ENCODE measurements at places on chromosomes 13 and 19.
A peak's percentile ranks its signal among the peaks of the same experiment; 100 is the strongest.

DNA sequence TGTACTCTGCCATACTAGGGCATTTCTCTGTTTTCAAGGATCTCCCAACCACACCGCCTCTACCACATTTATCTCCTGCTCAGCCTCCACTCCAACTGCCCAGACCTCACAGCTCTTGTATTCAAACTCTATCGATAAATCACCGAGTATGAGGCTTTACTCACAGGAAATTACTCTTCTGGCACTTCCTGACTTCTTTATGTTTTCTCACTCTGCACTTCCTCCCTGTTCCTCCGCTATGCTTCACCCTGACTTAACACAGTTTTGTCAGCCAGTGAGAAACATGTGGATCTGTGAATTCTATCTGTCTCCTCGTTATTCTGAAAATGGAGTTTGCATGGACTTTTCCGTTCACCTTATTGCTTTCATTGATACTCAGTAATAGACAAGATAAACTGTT is 2.6 kb upstream of the CARD8 start:
- no peak for DNase-seq

- DNase-seq: no peak
These were observed 583 bp downstream of the TECR start for GRCh38 chr19:14530005-14530348.

- DNase-seq: no peak
These were observed 24.7 kb upstream of the MATK start for GRCh38 chr19:3810708-3811355.

DNA sequence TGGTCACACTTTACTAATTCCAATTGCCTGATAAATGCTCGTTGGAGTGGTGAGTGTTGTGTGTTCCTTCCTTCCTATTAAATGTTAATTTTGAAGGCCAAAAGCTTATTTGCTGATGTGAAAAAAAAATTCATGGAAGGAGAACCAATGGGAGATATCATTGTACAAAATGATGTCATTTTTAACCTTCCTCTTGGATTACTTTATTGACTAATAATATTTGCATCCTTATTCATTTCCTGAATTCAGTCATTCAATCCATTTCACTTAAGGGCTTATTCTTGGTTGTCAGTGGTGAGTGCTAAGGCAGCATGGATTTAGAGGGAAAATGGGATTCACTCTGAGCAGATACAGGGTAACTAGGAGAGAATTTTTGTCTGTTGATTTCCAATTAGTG is 216.0 kb upstream of the HTR2A start:
- DNase-seq: no peak

DNA sequence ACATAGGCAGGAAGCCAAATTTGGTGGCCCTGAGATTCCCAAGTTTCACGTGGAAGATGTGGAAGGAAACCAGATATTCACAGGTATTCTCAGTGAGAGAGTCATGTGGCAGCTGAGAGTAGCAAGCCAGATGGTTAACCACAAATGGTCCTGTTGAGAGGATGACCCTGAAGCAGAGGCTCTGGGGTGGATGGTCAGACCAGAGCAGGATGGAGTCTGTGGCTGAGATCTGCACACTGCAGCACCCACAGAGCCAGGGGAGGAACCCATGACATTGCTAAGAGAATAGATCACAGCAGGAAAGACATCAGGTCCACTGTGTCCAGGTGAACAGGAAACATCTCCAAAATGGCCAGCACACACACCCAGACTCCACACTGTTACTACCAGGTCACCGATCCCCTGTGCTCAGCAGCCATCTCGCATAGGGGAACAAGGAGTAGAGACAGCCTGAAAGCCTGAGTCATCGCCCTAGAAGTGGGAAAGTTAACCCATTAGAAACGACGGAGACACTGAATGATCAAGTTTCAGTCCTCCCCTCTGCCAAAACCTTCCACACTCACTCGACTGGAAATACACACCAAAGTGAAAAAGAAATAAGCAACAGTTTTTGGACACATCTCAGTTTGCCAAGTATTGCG is 160.0 kb downstream of the RBM26 start:
- DNase-seq: no peak

- DNase-seq: no peak
These were observed 1.4 kb downstream of the FFAR2 start for GRCh38 chr19:35449359-35450043.

GRCh38 chr13:61255040-61255796 is 160.4 kb downstream of the PCDH20 start:
- no peak for DNase-seq

DNA sequence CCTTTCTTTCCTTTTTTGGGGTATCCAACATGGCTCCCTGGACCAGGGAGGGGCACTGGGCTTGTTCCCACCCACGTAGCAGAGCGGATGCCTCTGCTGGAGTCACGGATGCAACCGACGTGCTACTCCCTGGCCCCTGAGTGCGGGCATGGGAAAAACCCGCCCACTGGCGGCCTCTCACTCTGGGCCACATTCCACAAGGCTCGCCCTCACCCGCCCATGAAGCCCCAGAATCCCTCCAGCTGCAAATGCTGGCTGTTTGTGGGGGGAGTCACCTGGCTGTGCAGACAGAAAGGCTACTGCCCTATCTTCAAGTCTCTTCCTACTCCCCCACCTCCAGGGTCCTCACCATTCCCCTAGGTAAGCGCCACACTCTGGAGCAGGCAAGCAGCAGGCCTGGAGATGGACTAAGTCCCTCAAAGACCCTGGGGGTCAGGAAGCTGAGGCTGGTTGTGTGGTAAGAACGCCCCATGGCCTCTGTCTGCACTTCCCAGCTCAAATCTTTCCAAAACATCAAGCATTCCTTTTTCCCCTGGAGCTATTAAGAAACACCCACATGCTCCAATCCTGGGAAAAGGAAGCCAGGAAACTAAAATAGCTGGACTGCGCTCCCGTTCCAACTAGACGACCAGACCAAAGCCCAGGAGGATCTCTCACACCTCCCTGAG is 17.9 kb upstream of the EPHX3 start:
- DNase-seq: no peak

DNA sequence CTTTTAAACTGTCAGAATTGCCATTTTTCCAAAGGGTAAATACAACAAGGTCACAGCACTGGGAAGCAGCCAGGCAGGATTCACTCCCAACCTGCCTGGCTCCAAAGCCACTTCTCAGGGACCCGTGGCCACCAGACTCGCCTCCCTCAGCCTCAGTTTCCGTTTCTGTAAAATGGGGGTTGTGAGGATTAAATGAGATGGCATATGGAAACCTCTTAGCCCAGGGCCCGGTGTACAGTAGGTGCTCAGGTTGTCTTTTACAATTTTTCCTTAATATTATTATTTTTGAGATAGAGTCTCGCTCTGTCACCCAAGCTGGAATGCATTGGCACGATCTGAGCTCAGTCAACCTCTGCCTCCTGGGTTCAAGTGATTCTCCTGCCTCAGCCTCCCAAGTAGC is 10.1 kb downstream of the YJU2 start:
- DNase-seq: no peak

DNA sequence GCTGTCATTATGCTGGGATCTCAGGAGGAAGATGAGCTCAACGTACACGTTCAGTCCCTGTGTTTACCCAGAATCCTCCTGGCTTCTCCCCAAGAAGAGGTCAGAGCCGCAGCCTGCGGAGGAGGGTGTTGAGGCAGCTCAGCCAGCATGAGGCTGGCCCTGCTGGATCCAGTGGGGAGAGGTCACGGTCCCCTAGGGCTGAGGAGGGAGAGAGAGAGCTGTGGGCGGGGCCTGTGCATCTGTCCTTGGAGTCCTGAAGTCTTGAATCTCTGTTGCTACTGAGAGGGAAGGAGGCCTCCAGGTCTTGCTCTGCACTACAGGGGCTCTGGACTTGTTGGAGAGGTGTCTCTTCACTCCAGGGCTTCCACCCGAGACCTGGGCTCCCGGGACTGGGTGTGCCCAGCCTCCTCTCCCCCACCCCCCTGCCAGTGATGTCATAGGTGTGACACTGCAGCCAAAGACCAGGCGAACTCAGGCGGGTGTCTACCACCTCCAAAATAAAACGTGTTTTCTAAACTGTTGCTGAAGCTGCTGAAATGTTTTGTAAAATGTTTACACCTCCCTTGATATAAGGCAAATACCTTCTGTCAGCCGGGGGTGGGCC is 77.9 kb upstream of the KCTD15 start:
- DNase-seq: no peak

GRCh38 chr19:8363803-8364771 is at the start of gene ANGPTL4:
ANGPTL4 (plus strand) TSS chr19:8364155; CDS start chr19:8364322, 167 bp downstream.
- DNase-seq: peak; percentile 27

GRCh38 chr13:110358381-110358780 is 51.3 kb downstream of the COL4A2 start:
- no peak for DNase-seq

- DNase-seq: no peak
These were observed 38.2 kb downstream of the MTMR6 start for GRCh38 chr13:25249001-25249543.

DNA sequence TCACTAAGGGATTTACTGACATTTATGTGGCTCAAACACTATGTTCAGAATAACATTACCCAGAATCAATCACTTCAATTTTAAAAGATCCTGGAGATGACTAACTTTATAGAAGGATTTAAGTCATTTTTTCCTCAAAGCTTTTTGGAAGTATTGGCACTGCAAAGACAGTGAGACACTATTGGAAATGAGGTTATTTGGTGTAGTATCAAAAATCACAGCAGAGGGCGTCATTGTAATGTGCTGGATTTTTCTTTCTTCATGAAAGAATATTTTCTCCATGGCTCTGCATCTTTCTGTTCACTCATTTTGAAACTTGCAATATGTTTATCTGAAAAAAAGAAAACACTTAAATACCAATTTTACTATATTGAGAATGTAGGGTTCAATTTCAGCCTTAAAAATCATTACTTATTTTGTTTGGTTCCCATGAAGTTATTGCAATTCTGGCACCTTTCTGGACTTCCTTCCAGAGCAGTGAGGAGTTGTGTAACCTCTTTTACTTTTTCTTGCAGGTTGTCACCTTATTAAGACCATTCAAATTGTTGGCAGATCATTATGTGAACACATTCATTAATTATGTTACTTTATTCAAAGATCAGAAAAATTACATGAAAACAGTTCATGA is 3.7 kb upstream of the CSNK1A1L start:
- DNase-seq: no peak

DNA sequence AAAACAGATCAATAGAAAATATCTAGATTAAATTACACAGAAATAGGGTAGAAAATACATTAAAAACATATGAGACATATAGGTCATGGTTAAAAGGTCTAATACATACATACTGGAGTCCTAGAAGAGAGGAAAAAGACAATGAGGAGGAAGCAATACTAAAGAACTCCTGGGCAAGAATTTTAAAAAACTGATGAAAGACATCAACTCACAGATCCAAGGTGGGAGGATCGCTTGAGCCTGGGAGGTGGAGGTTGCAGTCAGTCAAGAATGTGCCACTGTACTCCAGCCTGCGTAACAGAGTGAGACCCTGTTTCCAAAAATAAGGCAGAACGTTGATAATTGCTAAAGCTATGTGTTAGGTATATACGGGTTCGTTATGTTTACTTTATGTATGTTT is 5.4 kb upstream of the KASH5 start:
- DNase-seq: no peak

All from activated T-helper 1 cell treated with anti-CD3 and anti-CD28 coated beads, Interleukin-2, amount 50 U/mL, for 16 hours (primary cell).